ENCODE measurements at places on chromosomes 2 and 18.

DNA sequence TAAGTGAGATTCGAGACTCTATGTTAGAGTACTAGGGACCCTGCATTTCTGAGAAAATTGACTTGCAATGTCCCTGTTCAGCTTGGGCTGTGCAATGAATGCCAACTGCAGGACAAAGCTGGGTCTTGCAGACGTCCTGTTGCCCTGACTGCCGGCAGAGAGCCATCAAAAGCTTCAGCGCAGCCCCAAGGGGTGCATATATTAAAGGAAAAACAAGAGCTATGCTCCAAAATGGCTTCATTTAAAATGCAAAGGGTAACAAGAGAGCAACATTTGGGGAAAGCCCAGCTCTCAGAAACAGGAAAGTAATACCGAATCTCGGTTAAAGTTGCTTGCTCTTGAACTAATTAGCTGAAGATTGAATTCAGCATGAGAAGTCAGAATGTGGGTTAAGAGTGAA, 110.9 kb upstream of the PNPT1 start:
- H3K36me3 ChIP-seq, result no peaks in the 10 kb centered on the region
- no peak overlapping the region for H3K27ac ChIP-seq
- H3K4me1 ChIP-seq, result no peaks in the 10 kb centered on the region
- peaks cover 6% of the 10 kb centered on the region for H3K27me3 ChIP-seq
- no peak for DNase-seq
- no peak overlapping the region for H3K4me3 ChIP-seq

GRCh38 chr2:206031162-206031784, 54.7 kb downstream of the INO80D start:
- H3K4me3 ChIP-seq, result no peak overlapping the region
- no peaks in the 10 kb centered on the region for H3K27me3 ChIP-seq
- H3K27ac ChIP-seq, result peak overlapping the region; percentile 18
- H3K36me3 ChIP-seq, result peaks cover 68% of the 10 kb centered on the region
- DNase-seq, result no peak

- DNase-seq, result no peak
- H3K27me3 ChIP-seq, result peaks cover 24% of the 10 kb centered on the region
- H3K4me3 ChIP-seq, result no peak overlapping the region
- no peaks in the 10 kb centered on the region for H3K4me1 ChIP-seq
These were observed 218.2 kb downstream of the ZBTB7C start for GRCh38 chr18:48190994-48191393.

- H3K4me3 ChIP-seq, result no peak overlapping the region
- H3K4me1 ChIP-seq, result no peaks in the 10 kb centered on the region
- H3K36me3 ChIP-seq, result no peaks in the 10 kb centered on the region
- DNase-seq, result no peak
- H3K27me3 ChIP-seq, result peaks cover 2% of the 10 kb centered on the region
These were observed 25.2 kb upstream of the OTOS start for GRCh38 chr2:240165661-240166060.

DNA sequence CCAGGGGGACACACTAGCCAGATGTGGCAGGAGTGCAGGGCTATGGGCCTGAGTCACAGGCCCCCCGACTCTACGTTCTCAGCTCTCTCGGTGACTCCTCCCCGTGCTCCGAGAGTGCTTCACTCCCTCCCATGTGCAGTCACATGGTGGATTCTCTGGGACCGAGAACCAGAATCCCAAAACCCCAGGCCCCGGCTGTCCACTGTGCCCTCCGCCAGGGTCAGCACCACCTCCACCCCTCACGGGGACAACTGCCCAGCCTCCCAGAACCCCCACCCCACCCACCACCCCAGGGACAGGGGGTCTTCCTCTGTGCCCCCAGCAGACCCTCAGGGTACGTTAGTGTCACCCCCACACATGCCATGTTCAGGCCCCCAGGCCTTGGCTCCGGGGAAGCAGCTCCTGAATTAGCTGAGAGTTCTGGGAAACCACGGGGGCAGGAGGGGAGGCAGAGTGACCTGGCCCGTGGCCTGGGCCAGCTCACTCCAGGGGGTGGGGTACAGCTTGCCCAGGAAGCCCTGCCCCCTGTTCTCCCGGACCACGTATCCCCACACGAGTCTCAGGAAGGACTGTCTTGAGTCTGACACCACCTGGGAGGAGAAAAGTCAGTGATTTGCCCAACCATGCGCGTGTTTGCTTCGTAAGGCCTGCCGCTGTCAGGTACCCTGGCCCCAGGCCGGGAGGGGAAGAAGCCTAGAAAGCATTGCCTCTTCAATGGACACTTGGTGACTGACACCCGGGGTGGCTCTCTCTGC, 4.4 kb downstream of the RAMP1 start:
- no peak for DNase-seq
- peaks cover 17% of the 10 kb centered on the region for H3K4me1 ChIP-seq
- no peaks in the 10 kb centered on the region for H3K36me3 ChIP-seq
- H3K4me3 ChIP-seq, result no peak overlapping the region

DNA sequence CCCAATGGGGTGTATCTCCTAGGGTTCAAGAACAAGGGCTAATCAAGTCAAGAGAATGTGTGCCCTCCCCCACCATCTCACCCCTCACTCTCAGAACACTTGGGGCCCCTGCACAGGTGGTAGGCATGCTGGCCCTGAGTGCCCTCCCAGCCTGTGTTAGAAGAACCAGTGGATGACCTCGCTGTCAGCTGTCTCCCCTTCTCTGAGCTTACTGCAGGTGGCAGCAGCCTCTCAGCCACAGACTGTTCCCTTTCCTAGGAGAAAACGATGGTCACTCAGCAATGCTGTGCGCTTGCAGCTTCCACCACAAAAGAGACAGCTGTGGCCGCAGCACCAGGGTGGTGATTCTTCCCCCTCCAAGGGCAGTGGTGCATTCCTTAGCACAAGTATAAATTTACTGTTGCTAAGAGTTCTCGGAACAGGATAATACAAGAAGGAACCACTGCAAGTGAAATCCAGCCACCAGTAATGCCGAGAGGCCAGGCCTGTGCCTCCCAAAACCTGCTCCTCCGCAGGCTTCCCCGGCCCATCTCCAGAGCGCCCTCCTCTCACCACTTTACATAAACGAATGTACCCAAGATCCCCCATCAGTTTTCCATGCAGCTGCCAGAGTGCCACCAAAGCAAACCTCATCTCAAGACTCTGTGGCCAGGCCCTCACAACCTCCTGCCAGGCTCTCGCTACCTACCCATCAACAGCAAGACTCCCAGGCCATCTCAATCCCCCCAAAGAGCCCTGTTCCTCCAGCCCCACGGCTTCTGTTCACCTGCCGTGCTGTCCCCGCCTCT, 935 bp upstream of the RAMP1 start:
- H3K27ac ChIP-seq, result peak overlapping the region; percentile 30
- H3K36me3 ChIP-seq, result no peaks in the 10 kb centered on the region
- peak; percentile 87 for DNase-seq
- H3K4me1 ChIP-seq, result peaks cover 12% of the 10 kb centered on the region
- peaks cover 52% of the 10 kb centered on the region for H3K27me3 ChIP-seq

DNA sequence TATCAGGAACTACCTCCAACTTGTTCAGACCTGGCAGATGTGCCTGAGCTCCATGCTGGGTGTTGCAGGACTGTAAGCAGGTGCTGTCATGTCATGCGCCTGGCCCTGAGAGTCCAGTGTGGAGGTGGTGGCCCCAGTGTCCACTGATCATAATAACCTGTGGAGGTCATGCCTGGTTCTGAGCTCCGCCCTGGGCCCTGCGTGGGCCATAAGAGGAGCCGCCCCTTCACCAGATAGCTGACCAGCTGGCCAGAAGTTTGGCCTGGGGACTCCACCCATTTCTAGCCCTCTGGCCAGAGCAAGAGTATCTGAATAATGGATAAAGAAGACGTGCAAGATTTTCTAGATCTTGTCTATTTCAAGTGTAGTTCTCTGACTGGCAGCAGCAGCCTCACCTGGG, 72.4 kb downstream of the CTIF start:
- H3K27ac ChIP-seq, result no peak overlapping the region
- no peaks in the 10 kb centered on the region for H3K4me1 ChIP-seq
- no peak for DNase-seq
- no peaks in the 10 kb centered on the region for H3K36me3 ChIP-seq
- no peak overlapping the region for H3K4me3 ChIP-seq

DNA sequence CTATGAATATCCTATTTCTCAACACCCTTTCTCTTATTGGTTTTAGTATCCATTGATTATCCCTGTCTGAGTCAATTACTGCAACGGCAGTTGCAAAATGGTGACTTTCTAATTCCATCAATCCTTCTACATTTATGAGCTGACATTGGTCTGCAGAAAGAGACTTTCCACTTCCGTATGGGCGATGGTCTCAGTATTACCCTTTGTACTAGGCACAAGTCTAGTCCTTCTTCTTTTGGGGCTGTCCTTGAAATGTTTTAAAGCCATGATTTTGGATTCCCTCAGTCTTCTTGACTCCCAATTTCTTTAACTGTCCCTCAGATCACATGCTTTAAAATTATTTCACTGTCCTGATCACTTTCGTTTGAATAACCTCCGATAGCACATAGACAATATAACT, 32.7 kb upstream of the SOCS6 start:
- no peaks in the 10 kb centered on the region for H3K4me1 ChIP-seq
- peak; percentile 30 for DNase-seq

DNA sequence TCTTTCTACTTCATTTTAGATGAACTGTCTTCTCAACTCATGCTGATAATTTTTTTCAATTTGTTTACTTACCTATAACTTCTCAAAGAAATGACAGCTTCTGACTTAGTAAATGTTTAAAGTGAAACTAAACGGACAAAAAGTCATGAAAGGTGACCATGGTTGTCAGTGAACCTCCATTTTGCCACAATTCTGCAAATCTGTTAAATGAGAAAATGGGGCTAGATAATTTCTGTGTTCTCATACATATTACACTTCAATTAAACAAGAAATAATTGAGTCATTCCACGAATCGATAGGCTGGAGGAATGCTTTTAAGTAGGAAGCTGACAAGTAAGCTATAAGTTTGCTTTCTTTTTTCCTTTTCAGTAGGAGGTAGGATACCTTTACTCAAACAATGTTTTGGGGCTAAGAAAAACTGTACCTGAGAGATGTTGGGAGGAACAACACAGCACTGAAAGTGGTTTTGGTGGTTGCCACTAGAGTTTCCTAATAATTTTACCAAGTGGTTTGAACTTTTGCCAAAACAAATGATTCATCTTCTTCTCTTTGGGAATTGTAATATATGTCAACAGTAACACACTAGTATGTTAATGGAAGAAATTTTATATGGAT, 17.1 kb downstream of the DYNAP start:
- no peak overlapping the region for H3K27ac ChIP-seq
- DNase-seq, result no peak
- no peaks in the 10 kb centered on the region for H3K27me3 ChIP-seq
- H3K36me3 ChIP-seq, result no peaks in the 10 kb centered on the region
- H3K4me3 ChIP-seq, result peak overlapping the region; percentile 38

DNA sequence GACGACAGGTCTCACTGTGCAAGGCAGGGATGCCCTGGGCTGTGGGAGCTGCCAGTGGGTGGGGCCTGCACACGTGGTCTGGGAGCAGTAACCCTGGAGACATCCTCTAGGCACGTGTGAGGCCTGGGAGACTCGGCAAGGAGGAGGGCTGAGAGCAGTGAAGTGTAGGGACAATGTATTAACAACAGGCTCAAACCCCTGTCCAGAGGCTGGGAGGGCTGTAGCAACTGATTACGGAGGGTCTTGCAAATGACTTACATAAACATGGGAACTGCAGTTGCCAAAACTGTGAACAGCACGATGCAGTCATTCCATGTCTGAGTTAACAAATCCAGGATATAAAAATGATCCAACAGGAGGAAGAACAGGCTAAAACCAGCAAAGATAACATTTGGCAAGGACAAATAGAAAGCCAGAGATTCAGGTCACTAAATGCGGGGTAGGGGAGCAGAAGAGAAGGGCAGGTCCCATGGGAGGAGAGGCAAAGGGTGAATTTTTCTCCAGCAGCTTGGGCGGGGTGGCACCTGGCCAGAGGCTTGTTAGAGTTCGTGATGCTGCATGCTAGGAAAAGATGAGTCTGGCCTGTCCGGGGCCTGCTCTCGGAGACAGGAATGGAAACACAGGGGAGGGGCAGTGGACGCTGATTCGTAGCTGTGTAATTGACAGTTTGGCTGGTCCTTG, 44.9 kb downstream of the CYP27C1 start:
- no peaks in the 10 kb centered on the region for H3K27me3 ChIP-seq
- no peaks in the 10 kb centered on the region for H3K36me3 ChIP-seq
- H3K4me3 ChIP-seq, result no peak overlapping the region
- H3K27ac ChIP-seq, result no peak overlapping the region
